ENCODE measurements at places on chromosomes 3 and 15. TPM values are rescaled to one million over a fixed set of nuclear protein-coding genes. Genes with fewer than 3 reads are reported as not detected.

GRCh38 chr3:148948913-148949657 lies 42.3 kb upstream of the GYG1 start:
- no peak for DNase-seq

- DNase-seq = peak; percentile 73
Measured at GRCh38 chr15:62164014-62164395, 1.1 kb downstream of the C2CD4B start.

GRCh38 chr3:124814620-124815421 lies 72.3 kb downstream of the ITGB5 start:
- no peak for DNase-seq

DNA sequence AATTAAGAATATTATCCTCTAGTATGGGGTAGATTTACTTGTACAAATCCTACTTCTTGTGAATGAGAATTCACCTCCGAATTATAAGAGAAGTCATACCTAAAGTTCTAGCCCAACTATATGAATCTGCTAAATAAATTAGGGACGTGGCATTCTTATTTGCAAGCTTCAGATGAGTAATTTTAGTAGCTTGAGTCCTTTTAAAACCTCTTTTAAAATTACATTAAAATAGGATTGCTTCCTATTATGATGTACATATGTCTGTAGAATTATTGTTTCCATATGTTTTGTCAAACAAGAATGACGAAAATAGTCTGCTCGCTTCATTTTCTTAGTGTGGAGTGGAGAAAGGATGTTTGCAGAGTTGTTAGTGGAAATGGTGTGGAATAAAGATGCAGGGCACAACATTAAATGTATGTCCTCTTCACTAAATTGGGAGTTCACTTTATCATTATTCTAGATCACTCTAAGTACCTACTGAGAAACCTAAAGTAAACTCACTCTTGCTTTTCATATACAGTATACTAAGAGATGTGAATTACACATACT lies 59.4 kb downstream of the CMSS1 start:
- no peak for DNase-seq

Gene SMCO1
- not detected for total RNA-seq

DNA sequence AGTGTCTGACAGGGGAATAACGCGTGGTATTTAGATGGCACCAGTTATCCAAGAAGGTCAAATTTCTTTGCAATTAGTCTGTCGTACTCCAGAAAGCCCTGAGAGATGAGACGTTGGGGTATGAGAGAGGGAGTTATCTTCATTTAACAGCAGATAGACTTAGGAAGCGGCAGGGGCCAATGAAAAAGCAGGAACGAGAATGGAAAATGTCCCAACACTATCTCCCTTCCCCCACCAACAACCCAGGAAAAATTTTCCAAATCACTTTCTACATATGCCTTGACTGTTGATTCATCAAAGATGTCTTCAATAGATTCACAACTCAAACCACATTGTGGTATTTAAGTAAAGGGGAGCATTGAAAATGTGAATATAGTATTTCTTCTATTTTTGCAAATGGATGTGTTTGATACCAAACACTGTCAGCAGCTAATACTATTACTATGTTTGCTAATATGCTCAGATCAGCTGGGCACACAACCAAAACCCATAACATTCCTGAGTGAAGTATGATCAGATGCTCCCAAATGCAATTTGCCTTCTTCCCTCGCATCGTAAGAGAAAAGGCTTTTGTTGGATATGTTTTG lies 13.3 kb upstream of the GREM1 start:
- DNase-seq = no peak

- no peak for DNase-seq
Measured at GRCh38 chr15:22239806-22240180, 159.5 kb downstream of the OR4M2 start.

Gene MYRIP
- 26.7 TPM for total RNA-seq
